ENCODE measurements at places on chromosomes 6 and 20.

DNA sequence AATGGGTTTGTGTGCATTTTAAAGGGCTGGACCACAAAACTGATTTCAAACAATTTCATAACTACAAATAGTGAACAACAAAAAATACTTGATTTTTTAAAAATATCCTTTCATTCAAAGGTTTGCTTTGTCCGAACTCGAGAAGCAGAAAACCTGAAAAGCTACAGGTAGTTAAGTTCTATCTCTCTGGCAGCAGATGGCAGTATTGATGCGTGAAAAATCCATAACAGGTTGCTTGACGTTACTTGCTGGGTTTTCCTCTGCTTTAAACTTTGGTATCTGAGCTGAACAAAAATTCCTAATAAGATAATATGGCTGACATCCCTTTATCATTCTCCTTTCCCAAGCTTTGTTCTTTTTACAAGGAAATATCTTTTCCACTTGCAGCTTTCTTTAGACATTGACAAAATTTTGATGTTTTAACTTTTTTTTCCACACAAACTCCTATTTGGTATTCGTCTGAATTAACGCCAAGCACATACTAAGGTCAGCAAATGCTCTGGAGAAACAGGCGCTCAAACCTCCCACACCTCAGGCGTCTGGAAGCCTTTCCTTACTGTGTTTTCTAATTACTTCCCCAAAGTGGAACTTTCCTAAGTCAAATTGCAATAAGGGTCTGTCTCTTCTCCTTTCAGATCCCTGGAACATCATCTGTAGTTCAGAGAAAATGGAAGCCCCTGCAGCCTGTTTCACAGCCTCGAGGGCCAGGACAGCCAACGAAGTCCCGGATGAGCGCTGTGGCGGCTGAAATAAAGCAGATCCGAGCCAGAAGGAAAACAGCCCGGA is 50.3 kb upstream of the GFRAL start:
- DNase-seq, result peak; percentile 38

DNA sequence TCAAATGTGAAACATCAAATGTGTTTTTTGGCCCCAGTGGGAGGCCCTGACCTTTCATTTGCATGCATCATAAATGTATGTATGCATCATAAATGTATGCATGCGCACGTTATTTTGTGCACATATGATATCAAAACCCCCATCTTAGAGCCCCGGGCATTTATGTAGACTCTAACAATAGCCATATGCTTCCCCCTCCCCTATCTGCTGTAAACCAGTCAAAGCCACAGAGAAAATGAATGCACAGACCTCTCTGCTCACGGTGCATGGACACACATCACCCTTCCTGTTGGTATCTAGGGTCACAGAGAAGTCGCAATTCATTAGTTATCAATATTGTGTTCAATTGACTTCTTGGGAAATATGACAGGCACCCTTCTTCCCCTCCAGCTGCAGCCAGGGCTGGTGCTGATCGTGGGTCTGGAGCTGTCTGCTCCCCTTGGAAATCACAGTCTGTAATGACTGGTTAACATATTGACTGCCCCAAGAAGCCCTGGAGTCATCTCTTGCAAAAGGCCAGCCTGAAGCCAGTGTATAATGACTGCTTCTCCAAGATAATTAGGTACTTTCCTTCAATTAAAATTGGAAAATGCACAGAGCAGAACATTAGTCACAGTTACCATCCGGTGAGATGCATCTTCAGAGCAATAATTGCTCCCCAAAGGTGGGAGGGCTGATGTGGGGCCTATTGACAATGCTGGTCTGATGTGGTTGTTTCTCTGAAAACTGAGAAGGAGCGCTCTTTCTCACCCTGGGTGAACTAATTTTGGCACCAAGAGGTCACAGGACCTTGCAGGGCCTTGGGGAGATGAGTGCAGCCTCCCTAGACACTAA is 532.2 kb downstream of the CDH26 start:
- no peak for DNase-seq

DNA sequence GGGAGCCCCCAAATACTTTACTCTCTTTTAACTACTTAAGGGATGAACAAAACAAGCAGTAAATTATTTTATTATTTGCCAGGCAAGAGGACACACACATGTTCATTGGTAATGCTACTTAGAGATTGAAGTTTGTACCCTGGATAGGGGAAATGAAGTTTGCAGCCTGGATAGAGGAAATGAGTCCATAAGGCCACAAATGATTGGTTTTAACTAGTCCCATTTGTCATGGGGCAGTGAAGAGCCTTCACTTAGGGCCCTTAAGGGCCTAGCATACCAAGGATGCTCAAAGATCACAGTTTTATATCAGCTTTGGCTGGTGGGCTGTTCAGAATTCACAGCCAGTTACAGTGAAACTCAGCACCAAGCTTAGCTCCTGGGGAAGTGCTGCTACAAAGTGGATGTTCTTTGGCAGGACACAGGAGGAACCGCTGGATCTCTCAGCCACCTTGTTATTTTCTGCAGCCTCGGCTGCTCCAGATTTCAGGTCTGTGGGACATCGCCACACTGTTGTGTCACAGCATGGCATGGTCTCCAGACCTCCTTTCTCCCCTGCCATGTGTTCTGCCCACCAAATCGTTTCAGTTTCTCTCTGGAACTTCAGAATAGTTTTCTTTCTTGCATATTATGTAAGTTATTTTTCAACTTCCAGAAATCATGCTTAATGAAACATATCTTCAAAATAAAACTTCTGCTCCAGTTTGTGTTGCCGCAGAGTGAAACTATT is 41.8 kb downstream of the NCOA7 start:
- DNase-seq, result no peak

DNA sequence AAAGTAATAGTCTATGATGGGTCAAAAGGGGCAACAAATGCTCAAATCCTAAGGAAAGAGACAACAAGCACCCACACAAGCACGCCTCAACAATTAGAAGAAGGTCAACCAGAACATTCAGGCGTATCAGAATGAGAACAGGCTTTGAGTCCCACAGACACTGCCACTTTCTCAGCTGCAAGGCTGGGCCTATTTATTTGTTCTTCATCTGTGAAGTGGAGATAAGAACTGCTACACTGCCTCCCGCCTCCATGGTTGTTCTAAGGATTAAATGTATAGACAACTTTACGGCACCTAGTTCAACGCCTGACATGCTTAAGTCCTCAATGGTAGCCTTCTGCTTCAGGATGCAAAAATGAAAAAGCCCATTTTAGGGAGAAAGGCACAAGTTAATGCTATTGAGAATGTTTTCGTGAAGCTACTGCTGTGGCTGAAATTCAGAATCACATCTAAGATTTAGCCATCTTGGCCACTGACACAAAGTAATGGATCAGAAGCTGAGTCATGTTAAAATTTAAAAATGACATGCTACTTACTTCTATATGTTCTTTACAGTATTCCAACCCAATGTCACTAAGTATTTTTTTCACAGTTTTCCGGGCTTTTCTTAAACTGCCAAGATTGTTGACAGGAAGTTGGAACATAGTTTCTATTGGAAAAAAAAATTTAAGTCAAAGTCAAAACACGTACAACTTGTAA is 27.7 kb downstream of the ADNP start:
- DNase-seq, result no peak

- peak; percentile 45 for DNase-seq
Observed at GRCh38 chr6:5151955-5152401, 66.8 kb downstream of the PPP1R3G start.

GRCh38 chr20:31573555-31574321 is 31.4 kb upstream of the ID1 start:
- no peak for DNase-seq
